ENCODE measurements at places on chromosomes 1 and 21.

DNA sequence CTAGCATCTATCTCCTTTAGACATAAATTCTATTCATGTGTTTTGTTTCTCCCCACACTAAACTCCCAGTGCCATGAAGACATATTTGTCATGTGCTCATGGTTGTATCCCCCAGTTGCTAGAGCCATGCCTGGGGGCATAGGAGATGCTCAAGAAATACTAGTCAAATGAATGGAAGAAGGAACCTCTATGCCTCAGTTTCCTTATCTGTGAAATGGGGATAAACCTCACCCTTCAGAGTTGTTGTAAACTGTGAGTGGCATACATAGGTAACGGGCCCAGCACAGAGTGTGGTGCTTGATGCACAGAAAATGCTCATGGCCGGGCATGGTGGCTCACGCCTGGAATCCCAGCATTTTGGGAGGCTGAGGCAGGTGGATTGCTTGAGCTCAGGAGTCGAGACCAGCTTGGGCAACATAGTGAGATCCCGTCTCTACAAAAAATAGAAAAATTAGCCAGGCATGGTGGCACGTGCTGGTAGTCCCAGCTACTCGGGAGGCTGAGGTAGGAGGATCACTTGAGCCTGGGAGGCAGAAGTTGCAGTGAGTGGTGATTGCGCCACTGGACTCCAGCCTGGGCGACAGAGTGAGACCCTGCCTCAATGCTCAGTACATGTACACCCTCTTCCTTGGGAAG is 8.7 kb downstream of the LDLRAD2 start:
- DNase-seq: no peak

- no peak for DNase-seq
Measured at GRCh38 chr1:152167835-152168534, 9.0 kb upstream of the RPTN start.

DNA sequence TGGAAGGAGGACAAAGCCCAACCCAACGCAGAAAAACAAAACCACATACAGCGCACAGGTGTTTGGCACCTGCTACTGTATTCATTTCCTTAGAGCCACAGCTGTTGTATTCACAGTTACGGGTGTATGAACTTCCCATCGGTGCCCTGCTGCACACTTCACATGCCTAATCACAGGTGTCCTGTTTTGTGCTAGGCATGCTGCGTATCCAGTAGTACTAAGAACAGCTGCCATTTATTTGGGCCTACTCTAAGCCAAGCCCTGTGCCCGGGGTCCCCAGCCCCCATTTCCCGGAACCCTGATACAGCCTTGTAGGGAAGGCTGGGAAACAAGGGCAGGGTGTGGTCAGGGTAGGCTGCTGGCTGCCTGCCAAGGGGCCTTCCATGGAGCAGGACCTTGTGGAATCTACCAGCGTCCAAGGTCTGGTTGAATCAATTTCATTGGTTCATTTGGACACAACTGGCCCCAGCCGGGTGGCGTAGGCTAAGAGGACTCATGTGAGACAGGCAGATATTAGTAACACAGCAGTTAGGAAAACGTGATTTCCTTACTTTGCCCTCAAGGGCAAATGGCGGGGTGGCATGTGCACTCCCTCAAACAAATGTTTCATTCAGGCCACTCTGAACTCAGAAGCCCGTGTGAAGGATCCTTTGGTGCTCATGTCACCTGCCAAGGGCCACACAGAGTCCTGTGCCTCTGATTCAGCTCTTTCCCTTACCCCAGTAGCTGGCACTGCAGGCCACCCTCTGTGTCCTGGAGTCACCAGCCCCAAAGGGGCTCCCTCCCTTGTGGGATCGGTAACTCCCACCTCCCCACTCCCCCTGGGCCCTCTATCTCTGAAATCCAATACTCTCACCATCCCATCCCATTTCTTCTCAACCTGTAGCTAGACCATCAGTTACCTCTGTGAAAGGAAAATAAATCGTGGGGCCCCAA is 986 bp upstream of the RNF186 start:
- DNase-seq: no peak

DNA sequence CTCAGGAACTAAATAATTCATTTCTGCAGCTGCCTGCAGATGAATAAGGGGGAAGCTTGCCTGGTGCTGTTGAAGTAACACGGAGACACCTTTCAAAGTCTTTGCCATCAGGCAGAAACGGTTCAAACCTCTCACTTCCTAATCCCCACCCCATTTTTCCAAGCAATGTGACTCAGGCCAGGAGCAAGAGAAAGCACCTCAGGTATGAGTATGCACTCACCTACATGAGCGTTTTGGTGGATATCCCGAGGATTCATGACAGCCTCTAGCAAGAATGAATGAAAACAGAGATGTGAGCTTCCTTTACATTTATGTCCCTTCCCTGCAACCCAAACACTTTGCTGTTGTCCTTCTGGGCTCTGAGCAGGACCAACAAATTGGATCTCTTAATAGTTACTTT is 63.4 kb upstream of the LAX1 start:
- no peak for DNase-seq

Data from stimulated activated CD8-positive, alpha-beta memory T cell treated with anti-CD3 and anti-CD28 coated beads, Interleukin-15, amount 100 ng/mL, for 4 hours (primary cell).